ENCODE measurements at places on chromosomes 12 and 14.

DNA sequence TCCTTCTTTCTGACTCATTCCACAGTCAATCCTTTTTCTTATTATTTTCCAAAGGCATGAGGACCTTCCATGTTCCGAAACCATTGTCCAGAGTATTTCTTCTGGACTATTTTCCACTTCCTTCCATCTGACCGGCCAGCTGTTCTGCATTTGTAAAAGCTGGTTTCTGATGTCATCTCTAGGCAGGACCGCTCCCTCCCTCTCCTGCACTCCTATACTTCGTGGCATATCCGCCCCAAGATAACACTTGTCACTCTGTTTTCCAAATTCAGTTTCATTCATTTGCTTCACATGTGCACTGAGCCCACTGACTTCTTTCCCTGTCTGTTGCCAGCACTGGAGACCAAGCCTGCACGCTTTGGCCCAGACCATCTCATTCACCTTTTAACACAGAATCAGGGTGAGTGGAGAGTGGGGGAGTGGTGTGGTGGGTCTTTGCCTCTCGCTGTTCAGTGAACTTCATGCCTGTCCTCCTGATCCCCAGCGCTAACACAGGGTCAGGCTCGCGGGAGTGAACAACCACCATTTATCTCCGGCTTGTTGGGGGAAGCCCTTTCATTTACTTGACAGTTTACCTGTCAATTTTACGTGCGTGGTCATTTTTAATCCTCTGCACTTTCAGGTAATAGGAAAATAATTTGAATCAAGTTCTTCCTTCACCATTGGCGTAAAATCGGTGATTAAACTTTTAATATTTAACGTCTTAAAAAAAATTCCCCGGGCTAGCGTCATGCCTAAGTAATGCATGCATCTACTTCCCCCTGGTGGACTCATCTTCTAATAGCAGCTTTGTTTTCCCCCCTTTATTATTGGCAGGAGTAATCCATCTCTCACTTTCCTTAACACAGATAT is 52.5 kb downstream of the C12orf75 start:
- DNase-seq: peak; percentile 85

DNA sequence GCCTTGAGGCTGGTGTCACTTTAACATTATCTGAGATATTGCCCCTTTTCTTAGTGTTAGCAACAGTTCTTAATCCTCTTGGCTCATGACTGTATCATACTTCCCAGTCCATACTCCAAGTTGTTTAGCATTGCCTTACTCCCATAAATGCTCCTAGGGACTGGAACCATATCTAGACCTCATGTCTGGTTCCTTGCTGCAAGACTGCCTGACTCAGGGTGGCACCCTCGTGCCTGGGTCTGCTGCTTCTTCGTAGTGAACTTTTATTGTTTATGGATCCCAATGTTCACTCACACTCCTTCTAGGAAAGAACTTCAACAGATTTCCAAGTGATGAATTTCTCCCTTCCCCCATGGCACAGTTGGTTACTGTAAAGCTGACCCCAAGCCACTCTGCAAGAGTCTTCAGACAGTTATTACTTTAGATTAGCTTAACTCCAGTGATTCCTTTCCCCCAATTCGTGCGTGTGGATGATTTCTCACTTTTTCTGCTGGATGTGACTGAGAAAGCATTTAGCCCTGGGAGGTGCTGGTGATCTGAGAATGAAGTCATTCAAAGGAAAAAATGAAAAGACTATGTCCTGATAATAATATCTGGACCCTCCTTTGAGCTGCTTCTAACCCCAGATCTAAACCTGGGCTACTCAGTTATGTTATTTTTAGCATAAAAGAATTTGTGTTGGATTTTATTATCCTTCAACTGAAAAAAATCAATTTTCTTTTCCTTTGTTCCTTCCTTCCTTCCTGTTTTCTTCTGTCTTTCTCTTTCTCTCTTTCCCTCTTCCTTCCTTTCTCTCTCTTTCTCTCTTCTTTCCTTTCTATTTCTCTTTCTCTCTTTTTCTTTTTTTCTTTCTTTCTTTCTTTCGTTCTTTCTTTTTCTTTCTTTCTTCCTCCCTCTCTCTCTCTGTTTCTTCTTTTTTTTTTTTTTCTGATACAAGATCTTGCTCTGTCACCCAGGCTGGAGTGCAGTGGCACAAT is 47.5 kb upstream of the PPP1R12A start:
- no peak for DNase-seq

DNA sequence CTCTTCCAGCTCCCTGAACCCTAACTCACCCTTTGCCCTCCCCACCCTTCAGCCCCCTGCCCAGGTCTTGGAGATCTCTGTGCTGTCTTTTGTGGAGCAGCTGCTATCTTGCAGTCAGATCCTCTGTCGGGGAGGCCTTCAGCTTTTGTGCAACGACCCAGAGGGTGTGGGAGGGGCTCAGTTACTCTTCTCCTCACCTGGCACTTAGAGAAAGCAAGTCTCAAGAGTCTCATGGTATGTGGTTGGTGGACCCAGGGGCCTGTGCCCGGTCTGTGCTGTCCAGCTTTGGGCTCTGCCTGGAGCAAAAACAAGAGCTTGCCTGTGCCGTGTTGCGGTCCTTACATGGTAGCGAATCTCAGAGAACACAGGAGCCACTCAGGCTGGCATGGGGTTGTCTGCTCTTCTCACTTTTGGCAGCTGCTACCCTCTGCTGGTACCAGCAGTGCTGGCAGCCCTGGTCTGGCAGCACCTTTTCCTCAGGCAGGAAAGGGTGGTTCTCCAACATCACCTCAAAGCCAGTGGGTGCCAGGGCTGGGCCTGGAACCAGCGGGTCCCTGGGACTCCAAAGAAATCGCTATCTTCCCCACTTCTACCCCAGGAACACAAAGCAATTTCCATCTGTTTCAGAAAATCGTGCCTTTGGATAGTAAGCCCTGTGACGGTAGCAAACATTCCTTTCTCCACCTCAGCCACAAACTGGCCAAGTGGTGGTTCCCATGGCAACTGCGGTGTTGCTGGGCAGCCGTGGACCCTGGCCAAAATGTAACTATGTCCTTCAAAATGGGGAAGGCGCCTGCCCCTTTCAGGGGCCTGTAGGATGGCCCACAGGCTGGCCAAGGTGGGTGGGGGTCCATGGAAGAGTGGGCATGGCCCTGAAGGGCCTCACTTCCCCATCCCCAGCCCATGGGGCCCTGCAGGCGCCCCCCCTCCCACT is 90.0 kb downstream of the RIN3 start:
- peak; percentile 57 for DNase-seq

DNA sequence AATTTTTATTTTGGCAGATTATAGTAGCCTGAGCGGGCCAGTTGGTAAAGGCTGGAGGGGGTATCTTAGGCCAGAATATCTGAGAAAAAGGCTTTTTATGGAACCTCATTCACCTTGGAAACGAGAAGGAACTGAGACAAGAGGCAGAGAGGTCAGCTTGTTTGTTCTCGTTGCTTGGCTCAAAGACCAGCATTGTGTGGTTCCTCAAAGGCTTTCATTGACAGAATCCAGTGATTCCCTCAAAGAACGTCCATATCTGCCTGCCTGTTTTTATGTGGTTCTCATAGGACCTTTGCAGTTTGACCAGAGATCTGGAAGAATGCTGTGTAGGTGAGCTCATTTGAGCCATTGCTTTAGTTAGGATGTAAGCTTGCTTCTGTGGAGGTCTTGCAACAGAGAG is 117.3 kb downstream of the CFAP54 start:
- peak; percentile 36 for DNase-seq

DNA sequence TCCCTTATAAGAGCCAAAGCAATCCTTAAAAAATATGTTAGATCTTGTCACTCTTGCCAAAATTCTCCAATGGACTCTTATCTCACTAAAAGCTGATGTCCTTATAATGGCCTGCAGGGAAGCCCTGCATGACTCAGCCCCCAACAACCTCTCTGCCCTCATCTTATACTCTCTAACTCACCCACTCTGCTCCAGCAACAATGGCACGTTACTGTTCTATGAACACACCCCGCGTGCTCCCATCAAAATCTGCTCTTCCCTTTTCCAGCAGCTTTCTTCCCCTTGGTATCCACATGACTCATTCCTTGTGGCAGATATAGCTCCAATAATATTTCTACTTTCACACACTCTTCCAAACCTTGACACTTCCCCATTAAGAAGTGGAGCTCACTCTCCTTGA is 108.1 kb downstream of the DENND5B start:
- peak; percentile 20 for DNase-seq

DNA sequence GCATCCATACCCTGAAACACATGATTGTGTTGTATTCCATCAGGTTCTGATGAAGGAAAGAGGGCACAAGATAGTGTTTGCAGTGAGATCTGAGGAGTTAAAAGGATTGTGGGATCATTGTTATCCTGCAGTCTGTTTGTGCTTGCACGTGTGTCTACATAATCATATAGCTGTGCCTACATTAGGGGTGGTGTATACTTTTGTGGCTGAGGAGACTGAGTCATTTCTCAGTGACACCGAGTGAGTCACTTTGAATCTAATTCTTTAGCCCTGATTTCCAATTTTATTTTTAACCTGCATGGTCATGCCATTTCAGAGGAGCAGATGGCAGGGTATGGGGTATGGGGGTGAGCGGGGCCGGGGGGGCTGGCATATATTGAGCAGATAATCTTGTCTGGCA is 133.2 kb downstream of the ANO4 start:
- peak; percentile 68 for DNase-seq

DNA sequence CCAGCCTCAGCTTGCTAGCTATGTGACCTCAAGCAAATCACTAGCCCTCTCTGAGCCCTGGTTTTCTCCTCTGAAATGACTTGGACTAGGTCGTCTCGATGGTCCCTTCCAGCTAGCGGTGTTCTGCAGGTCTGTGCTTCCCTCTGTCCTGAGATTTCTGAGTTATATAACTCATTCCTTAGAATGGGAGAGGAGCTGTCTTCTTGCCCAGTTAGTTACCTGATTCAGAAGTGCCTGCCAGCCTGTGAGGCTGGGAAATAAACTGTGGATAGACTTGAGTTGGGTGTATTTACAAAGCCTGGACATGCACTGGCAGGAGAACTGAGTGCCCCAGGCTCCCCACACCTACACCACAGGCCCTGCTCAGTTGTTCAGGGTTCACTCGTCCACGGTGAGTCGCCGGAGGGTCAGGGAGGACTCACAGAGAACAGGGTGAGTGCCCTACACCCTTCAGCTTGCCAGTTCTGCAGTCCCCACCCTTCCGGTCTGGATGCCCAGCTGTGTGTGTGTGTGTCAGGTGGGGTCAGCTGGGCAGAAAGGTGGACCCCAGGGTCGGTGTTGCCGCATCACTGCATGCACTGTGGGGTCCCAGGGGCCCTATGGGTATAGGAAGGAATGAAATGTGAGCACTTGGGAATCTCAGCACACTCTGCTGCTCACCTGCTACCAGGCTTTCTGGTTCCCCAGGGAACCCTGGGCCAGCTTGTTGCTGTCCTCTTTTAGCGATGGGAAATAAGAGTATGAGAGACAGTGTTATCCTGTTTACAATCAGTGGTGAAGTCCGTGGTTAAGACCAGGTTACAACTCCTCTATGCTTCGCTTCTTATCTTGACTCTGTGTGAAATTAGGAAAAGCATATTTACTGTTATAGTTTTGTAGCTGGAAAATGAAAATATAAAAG is 348.2 kb downstream of the DPF3 start:
- peak; percentile 35 for DNase-seq

- no peak for DNase-seq
Measured at GRCh38 chr14:93706360-93706955, 81.8 kb downstream of the PRIMA1 start.

GRCh38 chr12:31742891-31743290 is 14.1 kb upstream of the AMN1 start:
- DNase-seq: peak; percentile 34

- no peak for DNase-seq
Measured at GRCh38 chr12:131764738-131765137, 53.8 kb downstream of the SFSWAP start.

GRCh38 chr14:23951590-23952201 is 1.9 kb upstream of the DHRS4 start:
- peak; percentile 35 for DNase-seq

DNA sequence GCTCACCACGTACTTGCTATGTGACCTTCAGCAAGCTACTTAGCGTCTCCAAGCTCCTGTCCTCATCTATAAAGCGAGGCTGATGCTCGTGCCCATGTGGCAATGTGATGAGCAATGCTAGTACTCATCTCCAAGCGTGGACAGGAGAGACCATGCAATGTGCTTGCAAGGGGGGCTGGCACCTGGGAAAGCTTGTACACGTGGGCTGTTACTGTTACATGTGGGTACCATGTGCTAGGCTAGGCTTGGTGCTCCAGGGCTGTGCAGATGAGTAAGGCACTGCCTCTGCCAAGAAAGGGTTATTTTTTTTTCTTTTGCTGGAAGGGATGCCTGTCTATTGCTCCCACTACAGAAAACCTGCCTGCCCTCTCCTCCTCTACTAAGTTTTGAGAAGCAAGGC is 46.6 kb downstream of the TSPAN11 start:
- no peak for DNase-seq

Data from kidney tubule cell (primary cell).